ENCODE measurements at places on chromosomes 2 and 18. TPM values are rescaled to one million over a fixed set of nuclear protein-coding genes. Genes with fewer than 3 reads are reported as not detected.

The ANKRD62 gene
- total RNA-seq: not detected

- no peaks in the 10 kb centered on the region for H3K27me3 ChIP-seq
- DNase-seq: no peak
- H3K36me3 ChIP-seq: no peaks in the 10 kb centered on the region
- H3K4me1 ChIP-seq: no peaks in the 10 kb centered on the region
- no peak overlapping the region for H3K4me3 ChIP-seq
- no peak overlapping the region for H3K27ac ChIP-seq
These were observed 44.1 kb downstream of the SCN2A start for GRCh38 chr2:165283342-165283741.

The DPY30 gene
- total RNA-seq: 53.9 TPM

The LNPK gene
- total RNA-seq: 21.4 TPM

- no peak overlapping the region for H3K27ac ChIP-seq
- peaks cover 4% of the 10 kb centered on the region for H3K4me1 ChIP-seq
- H3K27me3 ChIP-seq: no peaks in the 10 kb centered on the region
- H3K4me3 ChIP-seq: no peak overlapping the region
These were observed 41.0 kb downstream of the SPP2 start for GRCh38 chr2:234091432-234091879.

The ANO7 gene
- 4.0 TPM for total RNA-seq

DNA sequence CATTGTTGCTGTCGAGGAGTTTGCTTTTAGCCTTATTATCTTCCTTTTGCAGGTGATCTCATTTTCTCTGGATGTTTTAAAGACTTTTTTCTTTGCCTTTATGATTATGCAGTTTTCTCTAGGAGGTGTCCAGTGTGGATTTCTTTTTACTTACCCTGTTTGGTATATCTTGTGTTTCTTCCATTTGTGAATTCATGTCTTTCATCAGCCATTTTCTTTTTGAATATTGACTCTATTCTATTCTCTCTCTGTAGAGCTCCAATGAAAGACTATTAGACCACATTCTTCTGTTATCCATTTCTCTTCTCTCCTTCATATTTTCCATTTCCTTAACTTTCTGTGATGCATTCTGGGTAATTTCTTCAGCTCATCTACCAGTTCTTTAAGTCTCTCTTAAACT lies 34.4 kb downstream of the CDK15 start:
- H3K27me3 ChIP-seq: no peaks in the 10 kb centered on the region
- no peak overlapping the region for H3K27ac ChIP-seq
- no peaks in the 10 kb centered on the region for H3K4me1 ChIP-seq
- no peak overlapping the region for H3K4me3 ChIP-seq
- DNase-seq: no peak

The NFE2L2 gene
- total RNA-seq: 183 TPM

DNA sequence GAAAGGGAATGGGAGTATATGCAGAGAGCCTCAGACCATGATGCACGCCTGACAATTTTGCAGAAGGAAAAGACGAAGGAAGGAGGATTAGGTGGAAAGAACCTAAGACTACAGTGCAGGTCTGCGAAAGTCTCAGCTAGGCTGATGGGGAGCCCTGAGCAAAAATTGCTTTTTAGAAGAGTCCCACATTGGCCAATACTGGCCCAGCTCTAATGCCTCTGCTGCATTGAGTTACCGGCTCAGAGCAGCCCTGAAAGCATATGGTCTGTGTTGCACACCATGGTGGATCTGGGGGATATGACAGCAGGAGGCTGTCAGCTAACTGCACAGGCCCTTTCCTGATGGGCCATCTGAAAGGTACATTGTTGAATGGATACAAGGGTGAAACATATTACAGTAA lies 48.3 kb upstream of the CAVIN2 start:
- H3K4me1 ChIP-seq: no peaks in the 10 kb centered on the region
- H3K36me3 ChIP-seq: no peaks in the 10 kb centered on the region
- H3K27ac ChIP-seq: no peak overlapping the region
- no peak for DNase-seq
- H3K4me3 ChIP-seq: no peak overlapping the region

GRCh38 chr2:211822686-211823335 lies 715.8 kb downstream of the ERBB4 start:
- H3K4me1 ChIP-seq: no peaks in the 10 kb centered on the region
- no peaks in the 10 kb centered on the region for H3K36me3 ChIP-seq
- no peak for DNase-seq
- H3K27ac ChIP-seq: no peak overlapping the region
- H3K27me3 ChIP-seq: no peaks in the 10 kb centered on the region
- no peak overlapping the region for H3K4me3 ChIP-seq
